ENCODE measurements at places on chromosomes 6 and 20.

- no peak for DNase-seq
Observed at GRCh38 chr6:119259027-119259426, 90.5 kb downstream of the MAN1A1 start.

DNA sequence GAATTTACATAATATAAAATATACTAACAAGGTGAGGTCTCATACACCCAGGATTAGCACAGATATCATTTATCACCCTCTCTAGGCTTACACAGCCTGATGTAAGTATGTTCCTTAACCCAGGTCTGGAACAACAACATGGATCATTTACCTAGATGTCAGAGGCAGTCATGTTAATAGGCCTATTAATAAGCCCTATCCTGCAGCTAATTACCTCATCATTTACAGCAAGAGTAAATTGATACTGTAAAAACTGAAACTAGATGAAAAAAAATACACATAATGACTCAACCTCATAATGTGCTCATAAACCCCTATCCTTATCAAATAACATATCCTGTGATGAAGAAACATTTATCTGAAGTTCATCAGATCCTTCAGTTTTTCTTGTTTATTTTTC lies 334.3 kb upstream of the MANEA start:
- peak; percentile 15 for DNase-seq

- DNase-seq = no peak
Observed at GRCh38 chr20:61881861-61882260, 183.8 kb downstream of the TAF4 start.

DNA sequence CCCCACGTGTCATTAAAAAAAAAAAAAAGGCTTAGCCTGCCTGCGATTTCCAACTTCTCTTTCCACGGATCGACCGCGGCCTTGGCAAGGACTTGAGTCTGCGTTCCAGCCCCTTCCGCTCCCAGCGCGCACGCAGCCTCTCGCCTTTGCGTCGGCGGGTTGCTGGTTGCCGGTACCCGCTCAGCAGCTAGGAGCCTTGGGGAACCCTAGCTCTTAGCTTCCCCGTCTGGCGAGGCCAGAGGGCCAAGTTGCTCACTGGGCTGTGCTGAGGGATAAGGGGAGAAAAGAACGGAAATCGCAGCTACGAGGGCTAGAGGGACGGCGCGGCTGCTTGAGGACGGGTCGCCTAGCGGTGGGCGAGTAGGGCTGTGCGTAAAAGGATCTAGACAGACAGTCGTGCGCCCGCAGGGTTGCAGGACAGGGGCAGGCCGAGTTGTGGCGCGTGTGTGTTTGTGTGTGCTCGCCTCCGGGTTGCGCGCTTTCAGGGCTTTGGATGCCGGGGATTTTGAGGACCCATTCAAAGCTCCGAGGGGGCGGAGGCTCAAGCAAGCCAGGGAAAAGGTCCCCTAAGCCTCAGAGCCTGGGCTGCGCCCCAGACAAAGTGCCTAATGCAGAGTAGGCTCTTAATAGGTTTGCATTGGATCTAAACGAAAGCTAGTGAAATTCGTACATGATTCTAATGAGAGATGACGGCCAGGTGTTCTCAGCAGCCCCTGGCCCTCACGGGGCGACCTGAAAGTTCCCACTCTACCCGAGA lies 40.5 kb upstream of the OSTM1 start:
- DNase-seq = peak; percentile 81

- DNase-seq = no peak
Observed at GRCh38 chr6:150610584-150610983, 10.9 kb downstream of the PLEKHG1 start.

DNA sequence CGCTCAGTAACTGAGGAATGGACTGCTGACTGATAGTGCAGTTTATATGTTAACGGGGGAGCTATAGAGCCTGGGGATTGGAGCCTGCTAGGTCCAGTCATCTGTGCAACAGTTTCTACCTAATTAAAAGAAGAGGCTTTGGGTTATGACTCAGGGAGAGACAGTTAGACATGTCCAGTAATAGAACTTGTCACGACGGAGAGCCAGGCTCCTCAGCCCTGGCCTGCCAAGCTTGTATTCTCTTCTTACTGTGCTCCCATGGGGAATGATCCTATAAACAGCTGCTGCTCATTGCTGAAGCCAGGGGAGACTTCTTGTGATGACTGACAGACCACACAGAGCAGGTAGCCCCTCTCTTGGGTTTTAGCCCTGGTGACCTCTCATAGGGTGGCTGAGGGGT lies 69.3 kb downstream of the SYNJ2 start:
- DNase-seq = no peak

GRCh38 chr6:136440203-136440602 lies 110.0 kb downstream of the MAP7 start:
- no peak for DNase-seq

DNA sequence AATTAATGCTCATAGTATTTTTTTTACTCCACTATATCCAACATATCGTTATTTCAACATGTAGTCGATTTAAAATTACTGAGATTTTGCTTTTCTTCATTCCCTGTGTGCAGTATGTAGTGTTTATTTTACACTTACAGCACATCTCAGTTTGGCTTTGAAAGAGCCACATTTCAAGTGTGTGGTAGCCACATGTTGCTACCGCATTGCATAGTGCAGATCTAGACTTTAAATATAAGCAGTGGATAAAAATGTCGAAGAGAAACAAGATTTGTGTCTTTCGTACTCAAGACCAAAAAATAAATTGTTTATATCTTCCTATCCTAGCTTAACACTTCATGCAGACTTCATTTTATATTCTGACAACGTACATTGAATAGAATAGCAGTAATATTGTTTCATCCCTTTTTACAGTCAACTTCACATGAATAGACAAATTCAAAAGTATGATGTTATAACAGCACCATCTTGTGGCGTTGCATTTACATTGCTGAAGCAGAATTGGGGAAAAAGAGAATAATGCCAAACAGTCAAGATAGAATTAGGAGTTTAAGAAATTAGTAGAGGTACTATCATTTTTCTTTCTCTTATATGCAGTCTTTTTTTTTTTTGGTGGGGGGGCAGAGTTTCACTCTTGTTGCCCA lies 29.9 kb downstream of the FBXO5 start:
- peak; percentile 3 for DNase-seq

DNA sequence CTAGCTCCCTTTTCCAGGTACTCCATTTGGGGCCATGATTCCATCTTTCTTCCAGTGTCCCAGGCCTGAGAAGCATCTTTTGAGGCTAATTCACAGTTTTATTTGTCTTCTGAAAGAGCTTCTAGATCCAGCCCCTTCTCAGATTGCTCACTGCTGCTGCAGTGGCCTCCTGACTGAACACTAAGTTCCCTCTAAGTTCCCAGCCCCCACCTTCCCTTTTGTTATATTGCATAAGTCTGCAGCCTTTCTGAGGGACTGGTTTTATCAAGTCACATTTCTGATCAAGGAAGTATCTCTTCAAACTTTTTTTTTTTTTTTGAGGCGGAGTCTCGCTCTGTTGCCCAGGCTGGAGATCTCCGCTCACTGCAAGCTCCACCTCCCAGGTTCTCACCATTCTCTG lies 10.7 kb downstream of the MAPRE1 start:
- no peak for DNase-seq

DNA sequence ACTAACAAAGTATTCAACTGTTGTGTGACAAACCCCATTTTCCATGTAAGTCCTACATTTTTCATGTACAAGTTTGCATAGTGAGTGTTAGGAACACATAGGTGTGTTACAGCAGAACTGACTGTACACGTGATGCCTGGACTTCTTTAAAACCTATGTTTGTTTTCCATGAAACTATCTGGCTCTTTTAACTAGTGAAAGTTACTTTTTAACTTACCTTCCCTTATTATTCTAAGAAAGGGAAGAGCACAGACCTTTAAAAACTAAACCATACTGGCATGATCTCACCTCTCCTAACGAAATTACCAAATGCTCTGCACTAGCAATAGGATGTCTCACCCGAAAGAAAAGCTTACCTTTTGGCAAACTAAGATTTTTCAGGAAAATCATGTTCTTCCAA lies 87.8 kb downstream of the CENPW start:
- no peak for DNase-seq

GRCh38 chr6:35737413-35738211 lies 780 bp downstream of the ARMC12 start:
- DNase-seq = peak; percentile 67

GRCh38 chr6:159035891-159036290 lies 8.9 kb downstream of the TAGAP start:
- DNase-seq = no peak

DNA sequence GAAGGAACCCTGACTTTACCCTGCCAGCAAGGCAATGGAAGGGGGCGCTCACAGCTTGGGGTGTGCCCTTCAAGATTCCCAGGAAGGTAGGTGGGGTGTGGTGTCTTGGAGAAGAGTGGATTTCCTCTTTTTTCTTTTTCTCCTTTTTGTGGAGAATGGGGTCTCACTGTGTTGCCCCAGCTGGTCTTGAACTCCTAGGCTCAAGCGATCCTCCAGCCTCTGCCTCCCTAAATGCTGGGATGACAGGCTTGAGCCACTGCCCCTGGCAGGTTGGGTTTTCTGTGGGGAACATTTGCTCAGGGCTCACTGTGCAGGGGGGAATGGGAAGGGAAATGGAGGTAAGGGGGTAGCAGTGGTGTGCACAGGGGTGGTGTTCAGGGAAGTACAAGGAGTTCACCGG lies 4.0 kb upstream of the ZNF341 start:
- no peak for DNase-seq

GRCh38 chr20:64255361-64256281 lies at the start of gene PCMTD2:
Gene PCMTD2 (plus strand): TSS chr20:64255748. CDS start chr20:64259966, 4,218 bp downstream.
- DNase-seq = peak; percentile 76

DNA sequence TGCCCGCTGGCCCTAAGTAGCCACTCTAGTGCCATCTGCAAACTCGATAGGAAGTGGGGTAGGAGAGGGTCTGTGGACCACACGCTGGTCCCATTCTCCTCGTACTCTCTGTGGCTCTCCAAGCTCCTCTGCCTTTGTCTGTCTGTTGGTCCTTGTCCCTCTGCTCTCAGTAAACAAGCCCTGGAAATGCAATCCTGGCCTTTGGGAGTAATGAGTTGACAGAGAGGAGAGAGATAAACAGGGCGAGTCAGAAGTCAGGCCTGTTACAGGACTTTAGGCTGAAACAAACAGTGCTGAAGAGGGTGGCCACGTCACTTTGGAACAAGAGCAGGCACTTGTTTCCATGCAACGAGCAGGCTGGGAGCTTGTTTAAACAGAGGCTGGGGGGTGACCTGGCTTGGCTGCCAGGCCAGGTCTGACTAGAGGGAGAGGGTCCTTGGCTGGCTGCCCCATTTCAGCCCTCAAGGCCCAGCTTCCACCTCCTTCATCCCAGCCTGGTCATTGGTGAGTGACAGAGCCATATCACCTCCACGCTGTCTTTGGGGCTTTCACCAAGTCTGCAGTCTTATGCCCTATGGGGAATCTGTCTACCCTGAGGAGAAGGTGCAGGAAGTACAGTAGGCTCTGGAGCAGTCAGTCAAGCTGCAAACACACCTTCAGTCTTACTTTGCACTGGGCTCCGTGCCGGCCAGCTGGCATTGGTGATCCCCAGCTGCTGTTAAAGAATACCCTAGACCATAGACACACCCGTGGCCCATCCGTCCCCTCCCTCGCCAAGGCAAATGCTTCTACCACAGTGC lies 22.6 kb downstream of the FOXP4 start:
- DNase-seq = no peak

DNA sequence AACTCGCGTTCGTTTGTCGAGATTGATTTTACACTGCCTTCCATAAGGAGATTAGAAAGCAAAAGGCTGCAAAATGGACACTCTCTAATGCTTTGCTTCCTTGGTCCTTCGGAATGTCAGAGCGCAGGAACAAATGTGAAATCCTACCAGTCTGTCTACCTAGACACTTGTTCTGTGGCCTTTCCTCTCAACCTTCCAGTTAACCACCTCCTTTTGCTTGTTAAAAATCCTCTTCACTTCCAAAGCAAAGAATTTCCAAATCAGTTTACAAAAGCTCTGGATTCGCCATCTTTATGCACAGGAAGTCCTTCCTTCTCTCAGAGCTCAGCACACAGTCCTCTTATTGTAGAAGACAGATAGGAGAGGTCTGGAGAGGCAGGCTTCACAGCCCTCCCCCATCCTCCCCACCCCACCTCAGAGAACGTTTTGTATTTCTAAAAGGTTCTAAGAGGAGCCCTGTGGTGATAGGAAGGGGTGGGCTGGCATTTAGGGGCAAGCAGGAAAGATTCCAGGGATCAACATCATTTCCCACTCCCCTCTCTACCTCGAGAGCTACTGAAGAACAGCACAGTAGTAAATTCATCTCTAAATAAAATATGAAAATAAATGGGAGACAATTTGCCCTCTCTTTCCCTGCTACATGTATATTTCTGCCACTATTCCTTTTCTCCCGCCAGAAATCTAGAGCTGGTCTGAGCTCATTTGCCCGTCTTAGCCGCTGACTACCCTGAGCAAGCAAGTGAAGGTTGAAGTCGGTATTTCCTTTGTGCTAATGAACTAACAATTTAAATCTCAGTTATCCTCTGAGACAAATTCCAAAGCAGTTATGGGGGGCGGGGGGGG lies 18.9 kb downstream of the TFAP2A start:
- no peak for DNase-seq

DNA sequence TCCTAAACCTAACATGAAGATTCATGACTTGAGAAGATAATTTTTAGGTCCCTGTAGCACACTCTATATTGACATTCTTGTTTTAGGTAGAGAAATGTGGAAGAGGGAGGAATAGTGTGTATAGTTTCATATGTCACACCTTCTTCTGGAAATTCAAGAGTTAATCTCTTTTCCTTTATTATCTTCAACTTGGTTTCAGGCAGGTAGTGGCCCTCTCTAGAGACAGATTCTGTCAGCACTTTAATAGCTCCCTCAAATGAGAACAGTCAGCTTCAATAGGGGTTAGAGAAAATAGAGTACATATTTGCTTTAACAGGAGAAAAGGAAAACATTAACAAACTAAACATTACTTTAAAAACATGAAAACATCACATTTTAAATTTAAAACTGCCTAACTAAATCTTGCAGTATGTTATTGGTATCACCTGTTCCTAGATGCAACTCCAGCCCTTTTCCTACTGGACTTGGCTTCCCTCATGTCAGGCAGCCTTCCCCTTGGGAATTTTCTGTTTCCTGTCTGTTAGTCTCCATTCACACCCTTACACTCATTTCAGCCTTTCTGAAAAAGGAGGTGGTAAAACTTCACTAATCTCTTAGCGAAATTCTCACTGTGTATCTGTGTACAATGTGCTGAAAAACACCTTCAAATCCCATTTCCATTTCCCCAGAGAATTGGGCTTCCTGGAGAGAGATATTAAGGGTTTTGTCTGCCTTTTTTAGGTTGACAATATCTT lies 192.3 kb upstream of the RNF217 start:
- no peak for DNase-seq

- DNase-seq = no peak
Observed at GRCh38 chr6:169666441-169666840, 35.4 kb downstream of the WDR27 start.
